ENCODE measurements at places on chromosomes 4 and X. TPM values are rescaled to one million over a fixed set of nuclear protein-coding genes. Genes with fewer than 3 reads are reported as not detected.

DNA sequence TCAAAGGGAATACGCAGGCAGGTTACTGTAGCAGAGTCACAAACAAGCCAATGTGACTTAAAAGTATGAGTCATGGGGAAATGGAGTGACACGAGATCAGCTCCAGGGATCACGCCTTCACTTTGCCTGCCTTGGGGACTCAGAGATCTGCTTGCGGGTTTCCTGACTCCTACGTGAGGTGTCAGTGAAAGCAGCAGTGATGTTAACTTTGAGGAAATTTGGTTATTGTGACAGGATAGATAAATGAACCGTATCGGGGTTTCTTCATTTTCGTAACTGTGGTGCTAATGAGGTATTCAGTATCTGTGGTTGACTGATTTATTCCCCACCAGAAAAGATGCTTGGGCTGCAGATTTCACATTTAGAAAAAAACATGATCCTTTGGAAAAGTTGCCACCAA, 383.3 kb upstream of the ZFP42 start:
- DNase-seq = no peak

Gene SH3BGRL
- polyA plus RNA-seq = 11.0 TPM

DNA sequence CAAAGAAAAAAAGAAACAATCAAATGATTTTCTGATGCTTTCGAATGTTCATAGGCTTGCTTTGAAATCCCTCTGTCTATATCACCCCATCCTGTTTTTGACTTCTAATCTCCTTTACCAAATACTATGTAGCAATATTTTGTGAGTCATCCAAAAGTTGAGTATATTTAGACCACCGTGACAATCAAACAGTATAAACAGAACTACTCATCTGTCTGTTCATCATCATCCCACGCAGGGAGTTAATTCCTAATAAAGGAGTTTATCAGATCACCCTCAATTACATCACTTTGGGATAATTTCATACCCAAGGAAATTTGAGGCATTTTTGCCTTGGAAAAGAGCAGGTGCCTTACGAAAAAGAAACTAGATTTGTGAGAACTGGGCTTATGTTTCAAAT, 212.9 kb downstream of the CBR4 start:
- no peak for DNase-seq

DNA sequence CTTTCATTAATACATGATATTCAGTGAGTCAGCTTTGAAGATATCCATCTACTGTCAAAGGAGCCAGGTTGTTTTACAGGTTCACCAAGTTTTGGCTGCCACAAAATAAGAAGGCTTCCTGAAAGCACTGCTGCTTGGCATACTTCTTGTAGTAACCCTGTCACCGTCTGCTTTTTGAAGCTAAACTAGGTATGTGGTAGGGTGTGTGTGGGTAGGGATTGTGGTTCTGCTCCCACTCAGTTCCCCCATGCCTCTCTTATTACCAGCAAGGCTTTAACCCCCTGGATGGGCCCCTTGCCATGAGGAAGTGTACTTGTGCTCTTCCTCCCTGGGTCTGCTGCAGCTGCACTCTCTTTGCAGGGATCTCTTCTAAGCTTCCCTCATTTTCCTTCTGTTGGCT, 191.2 kb downstream of the BANK1 start:
- no peak for DNase-seq

- DNase-seq = no peak
These were observed 409.4 kb upstream of the PABPC4L start for GRCh38 chr4:134610956-134611355.

DNA sequence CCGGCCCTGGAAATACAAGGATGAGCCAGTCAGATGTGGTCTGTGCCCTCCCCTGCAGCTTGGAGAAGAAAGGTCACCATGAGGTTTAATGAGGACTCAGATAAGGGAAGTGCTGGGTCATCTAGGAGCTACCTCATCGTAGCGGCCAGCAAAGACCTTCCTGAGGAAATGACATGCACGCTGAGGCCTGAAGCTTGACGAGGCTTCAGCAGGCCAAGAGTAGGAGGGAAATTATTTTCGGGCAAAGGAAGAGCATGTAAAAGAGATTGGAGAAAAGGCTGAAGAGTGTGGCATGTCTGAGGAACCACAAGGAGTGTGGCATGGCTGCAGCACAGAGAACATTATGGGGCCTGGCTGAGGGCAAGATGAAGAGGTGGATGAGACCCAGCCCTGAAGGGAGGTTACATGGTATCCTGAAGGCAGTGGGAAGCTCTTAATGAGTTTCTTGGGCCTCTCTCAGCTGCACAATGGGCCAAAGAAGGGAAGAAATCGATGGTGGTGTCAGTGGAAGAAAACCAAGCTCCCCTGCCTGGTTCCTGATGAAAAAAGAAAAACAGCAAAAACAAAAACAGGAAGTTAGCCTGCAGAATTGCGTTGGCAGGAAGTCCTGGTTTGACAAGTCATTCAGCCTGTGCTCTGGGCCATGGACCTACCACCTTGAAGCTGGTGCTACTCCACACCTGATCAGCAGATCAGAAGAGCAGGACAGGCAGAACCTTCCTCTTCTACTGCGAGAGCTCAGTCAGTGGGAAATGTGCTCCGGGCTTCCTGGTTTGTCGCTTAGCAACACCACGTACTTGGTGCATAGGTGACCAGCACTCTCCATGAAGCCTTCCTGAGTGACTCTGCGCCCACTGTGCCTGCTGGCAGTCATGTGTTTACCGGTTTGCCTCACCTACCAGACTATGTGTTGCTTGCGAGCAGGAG, 134.5 kb upstream of the KLF3 start:
- DNase-seq = no peak

DNA sequence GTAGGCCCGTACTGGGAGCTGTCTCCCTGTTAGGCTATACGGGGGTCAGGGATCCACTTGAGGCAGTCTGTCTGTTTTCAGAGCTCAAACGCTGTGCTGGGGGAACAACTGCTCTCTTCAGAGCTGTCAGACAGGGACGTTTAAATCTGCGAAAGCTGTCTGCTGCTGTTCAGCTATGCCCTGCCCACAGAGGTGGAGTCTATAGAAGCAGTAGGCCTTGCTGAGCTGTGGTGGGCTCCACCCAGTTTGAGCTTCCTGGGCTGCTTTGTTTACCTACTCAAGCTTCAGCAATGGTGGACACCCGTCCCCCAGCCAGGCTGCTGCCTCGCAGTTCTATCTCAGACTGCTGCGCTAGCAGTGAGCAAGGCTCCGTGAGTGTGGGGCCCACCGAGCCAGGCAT, 27.3 kb upstream of the PHEX start:
- no peak for DNase-seq

DNA sequence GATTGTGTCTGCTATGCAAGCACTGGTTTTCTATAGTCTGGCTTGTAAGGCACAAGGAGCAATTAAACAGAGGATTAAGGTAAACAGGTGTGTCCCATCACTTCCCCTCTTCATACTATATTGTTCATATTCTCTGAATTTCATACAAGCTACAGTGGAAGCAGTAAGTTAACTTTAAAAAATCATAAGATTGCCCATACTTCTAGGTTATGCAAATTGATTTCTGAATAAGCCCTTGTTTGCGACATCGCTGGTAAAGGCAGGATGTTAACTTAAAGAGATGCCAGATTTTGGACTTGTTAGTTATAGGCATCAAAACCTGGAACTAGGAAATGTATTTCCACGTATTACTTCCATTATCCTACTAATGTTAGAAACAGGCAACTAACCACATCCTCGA, 1.0 kb upstream of the TMEM131L start:
- DNase-seq = no peak

Gene LDB2
- polyA plus RNA-seq = 8.9 TPM

- DNase-seq = no peak
These were observed 6.7 kb downstream of the SRD5A3 start for GRCh38 chr4:55352726-55353125.

- DNase-seq = no peak
These were observed 70.6 kb downstream of the TMEM144 start for GRCh38 chr4:158280856-158281255.

DNA sequence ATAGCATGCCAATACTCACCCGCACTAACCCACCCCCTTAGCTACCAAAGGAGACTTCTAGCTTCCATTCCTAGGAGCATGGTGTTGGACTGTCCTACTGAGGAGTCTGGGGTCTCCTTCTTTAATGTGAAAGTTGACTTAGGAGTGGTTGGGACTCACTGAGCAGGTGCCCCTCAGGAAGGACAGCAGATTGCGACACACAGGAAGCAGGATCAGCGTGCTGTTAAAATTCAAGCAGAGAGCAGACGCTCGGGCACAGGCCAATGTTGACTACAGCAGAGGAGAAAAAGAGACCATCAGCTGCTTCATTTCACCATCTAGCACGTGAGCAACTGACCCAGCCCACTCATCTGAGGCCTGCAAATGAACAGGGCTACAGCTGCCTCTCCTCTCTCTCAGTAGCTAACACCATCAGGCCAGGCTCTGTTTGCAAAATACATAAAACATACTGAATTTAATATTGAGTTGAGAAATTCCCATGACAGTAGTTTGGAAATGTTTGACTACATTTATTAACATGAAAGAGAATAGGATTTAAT, 10.8 kb downstream of the NOX1 start:
- DNase-seq = no peak
